NCI-H1092 (cell line): ENCODE measurements at places on chromosomes 1 and 21.
A peak's percentile ranks its signal among the peaks of the same experiment; 100 is the strongest.

DNA sequence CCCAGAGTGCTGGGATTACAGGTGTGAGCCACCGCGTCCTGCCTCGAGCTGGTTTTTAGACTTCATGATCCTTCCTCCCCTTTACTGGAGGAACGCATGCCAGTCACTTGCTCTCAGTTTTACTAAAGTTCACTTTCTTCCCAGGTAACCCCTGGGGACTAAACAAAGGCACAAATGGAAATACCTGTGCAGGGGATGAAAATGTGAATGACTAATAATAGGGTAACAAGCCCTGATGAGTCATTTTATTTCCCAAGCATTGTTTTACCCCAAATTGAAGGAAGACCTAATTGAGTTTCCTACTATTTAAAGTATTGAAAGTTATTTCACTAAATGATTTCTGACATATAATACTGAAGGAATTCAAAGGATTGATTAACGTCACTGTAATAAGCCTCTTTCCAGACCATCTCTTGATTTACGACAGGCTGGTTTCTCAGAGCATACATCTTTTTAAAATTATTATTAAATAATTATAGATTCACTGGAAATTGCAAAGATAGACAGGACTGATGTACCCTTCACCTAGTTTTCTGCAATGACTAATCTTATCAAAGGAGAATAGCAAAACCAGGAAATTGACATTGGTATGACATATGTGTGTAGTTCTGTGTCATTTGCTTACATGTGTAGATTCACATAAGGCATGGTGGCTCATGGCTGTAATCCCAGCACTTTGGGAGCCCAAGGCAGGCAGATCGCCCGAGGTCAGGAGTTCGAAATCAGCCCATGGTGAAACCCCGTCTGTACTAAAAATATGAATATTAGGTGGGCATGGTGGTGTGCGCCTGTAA lies 53.2 kb upstream of the SOD1 start:
- DNase-seq: no peak

- DNase-seq: no peak
These were observed 130.7 kb upstream of the IGSF21 start for GRCh38 chr1:17976854-17977253.

DNA sequence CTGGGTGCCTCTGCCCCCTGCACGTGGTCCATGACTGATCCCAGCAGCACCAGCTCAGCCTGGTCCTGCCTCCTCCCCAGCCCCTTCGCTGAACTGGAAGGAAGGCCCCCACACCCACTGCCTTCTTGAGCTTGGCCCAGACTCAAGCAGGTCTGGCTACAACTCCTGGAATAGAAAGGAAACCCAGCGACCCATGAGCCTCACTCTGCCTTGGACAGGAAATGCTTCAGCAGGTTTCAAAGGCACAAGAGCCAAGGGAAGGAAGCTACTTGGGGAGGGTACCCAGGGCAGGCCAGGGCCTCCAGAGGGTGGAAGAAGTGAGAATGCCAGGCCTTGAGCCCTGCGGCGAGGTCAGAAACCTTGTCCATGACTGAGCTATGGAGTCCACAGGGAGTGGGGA lies 35.9 kb upstream of the RD3 start:
- DNase-seq: no peak

- no peak for DNase-seq
These were observed 1258.8 kb upstream of the B3GALT2 start for GRCh38 chr1:194445244-194445643.

DNA sequence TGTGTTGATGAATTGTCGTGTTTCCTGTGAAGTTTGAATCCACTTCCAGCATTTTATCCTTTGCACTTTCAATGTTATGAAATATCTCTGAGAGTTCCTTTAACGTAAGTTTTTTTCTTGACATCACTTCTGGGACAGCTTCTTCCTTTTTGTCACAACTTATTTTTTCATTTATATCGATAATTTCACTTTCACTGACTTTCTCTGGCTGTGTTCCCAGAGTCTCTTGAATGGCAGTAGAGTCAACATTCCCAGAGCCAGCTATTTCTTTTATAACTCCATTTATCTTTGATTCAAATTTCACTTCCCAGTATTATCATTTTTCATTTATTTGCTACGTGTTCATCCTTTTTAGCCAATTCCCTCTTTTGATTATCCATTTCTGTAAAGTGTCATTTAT lies 256.5 kb downstream of the PAPPA2 start:
- DNase-seq: no peak

DNA sequence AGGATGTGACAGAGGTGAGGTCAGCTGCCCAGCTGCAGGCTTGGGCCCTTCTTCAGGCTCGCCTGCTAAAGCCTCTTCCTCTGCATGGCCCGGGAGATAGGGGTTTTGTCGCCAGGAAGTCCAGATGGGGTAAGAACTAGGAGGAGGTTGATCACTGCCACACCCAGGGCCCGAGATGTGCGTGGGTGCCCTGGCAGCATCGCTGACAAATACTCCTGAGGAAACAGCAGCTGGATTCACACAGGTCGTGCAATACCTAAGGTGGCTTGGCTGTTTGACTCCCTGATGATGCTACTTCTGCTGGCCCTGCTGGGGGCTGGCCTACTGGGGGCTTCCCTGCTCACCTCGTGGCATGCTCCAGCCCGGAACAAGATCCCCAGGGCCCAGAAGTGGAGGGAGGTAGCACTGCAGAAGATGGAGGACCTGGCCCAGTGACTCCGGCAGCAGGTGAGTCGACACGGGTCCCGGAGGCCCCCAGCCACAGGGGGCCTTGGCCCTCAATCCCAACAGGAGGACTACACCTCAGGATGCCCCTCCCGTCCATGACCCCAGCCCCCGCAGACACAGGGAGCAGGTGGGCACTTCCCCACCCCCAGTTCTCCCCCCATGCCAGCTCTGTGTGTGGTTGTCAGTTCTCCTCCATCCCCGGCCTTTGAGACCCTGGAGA lies 29.6 kb downstream of the FAAH start:
- DNase-seq: no peak

DNA sequence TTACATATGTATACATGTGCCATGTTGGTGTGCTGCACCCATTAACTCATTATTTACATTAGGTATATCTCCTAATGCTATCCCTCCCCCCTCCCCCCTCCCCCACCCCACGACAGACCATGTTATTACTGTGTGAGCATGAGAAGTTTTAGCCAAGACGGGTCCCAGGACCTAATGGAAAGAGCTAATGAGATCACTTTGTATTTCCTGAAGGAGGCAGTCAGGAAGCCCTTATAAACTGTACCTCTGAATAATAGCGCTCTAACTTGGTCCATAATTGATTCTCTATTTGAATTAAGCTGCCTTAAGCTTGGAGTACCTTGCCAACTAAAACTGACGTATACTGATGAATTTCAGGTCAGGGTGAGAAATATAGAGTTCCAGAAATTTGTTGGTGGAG lies 4.1 kb upstream of the NEGR1 start:
- no peak for DNase-seq

DNA sequence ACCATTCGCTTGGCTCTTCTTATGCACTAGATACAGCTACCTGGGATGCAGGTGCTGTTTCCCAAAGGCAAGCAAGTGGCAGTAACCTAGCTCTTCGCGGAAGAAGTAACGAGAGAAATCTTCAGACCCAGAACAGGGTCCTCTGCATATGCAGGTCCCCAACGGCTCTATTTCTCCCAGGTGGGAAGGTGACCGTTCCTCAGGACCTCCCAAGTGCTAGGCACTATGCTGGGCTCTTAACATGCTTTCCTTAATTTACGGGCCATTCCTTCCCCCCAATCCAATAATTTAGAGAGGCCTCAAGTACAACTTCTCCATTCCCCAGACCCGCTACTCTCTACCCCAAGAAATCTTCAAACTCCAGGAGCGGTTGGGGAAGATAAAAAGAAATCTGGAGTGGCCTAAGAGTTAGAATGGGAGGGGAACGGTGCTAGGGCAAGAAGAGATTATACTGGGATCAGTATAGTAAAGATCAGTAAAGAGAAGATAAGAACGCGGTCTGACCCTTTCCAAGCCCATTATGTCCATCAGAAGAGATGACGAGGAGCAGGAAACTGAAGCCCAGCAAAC lies 410 bp downstream of the TXNDC12 start:
- DNase-seq: no peak

DNA sequence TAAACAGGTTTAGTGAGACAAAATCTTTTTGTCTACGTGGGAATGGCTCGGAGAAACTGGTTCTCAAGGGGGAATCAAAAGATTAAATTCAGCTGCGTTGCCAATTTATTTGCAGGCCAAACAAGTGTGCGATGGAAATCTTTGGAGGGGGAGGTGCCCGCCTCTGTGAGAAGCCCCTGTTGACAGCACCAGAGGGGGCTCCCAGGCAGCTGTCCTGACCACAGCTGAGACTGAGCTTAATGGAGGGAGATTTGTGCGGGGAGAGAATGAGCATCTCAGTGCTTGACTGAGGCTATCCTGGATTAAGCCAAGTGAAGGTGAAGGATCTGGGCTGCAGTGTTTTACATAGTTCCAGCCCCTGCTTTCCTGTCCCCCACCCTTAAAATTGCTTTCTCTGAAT lies 169.7 kb downstream of the ATG4C start:
- no peak for DNase-seq

DNA sequence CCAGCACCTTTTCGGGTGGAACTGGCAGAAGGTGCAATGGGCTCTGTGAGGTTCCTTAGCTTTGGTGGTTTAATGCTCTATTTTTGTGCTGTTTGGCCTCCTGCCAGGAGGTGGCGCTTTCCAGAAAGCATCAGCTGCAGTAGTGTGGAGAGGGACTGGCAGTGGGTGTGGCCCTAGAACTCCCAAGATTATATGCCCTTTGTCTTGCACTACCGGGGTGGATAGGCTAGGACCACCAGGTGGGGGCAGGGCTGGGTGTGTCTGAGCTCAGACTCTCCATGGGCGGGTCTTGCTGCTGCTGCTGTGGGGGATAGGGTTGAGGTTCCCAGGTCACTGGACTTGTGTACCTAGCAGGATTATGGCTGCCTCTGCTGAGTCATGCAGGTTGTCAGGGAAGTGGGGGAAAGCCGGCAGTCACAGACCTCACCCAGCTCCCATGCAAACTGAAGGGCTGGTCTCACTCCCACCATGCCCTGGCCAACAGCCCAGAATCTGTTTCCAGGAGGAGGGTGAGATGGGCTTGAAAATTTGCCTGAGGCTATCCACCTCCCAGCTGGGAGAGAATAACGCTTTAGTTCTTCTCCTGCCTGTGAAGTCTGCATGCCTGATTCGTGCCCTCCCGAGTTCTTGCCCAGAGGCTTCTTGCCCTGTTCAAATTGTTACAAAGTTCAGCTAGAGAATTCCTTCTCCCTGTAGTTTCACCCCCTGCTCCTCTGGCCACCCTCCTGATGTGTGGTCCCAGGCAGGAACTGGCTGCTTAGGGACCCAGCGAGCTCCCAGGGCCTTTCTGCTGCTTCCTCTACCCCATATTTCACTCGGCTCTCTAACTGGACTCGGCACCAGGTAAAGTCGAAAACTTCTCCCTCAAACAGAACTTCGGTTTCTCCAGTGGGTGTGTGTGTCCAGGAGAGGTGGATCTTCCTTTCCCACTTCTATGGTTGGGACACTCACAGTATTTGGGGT lies 76.5 kb upstream of the BTG3 start:
- DNase-seq: peak; percentile 83

- no peak for DNase-seq
These were observed 116.0 kb downstream of the TOMM20 start for GRCh38 chr1:235012436-235013210.

- no peak for DNase-seq
These were observed 2.0 kb downstream of the PCP4 start for GRCh38 chr21:39869141-39869818.

DNA sequence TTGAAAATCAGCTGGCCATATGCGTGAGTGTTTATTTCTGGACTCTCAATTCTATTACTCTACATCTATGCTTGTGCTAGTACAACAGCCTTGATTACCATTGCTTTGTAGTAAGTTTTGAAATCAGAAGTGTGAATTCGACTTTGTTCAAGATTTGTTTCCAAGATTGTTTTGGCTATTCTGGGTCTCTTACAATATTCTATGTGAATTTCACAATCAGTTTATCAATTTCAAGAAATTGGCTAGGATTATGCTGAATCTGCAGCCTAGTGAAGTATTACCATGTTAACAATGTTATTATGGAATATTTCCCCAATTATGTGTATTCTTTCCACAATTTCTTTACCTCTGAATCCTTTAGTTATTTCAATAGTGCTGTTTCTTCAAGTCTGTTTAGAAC lies 19.5 kb downstream of the SFPQ start:
- no peak for DNase-seq

- no peak for DNase-seq
These were observed 75.2 kb downstream of the OBSCN start for GRCh38 chr1:228283043-228283371.

- DNase-seq: no peak
These were observed 251.5 kb downstream of the PTPRC start for GRCh38 chr1:198890214-198890930.

DNA sequence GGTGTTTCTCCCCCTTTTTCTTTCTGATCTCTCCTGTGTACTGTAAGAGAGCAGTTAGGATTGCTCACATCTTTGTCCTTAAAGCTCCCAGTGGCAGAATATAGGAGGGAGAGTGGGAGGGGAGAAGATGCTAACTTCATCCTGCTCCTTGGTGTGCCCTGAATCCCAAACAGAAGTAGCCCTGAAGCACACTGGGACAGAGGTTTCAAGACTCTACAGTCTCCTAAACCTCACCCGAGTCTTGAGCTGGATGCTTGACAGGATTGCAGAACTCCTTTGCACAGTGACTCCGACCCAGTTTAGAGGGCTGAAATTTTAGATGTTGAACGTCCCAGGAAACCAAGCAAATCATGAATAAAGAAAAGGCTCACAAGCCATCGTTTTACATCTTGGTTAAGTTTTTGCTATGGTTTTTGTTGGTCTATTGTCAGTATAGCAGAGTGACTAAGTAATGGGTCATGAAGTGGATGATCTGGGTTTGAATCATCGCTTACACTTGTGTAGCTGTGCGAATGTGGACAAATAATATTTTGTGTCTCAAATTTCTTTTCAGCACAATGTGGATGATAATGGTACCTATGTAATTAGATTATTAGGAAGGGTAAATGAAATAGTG lies 37.5 kb downstream of the XCL2 start:
- DNase-seq: no peak

DNA sequence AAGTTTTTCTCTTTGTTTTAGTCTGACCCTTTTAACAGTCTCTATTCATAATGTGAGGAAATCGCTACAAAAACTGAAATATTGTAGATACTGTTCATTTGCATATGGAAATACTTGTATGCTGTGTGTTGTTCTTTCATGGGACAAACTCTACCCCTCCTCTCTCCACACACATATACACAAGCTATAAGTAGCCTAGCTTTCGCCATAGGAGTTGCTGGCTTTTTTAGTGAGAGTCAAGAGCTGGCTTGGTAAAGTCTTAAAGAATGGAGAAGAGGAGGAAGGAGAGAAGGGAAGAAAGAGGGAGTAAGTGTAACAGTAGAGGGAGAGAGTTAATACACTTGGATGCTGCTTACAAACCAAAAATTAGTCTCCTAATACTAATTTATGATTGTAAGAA lies 115.6 kb downstream of the RABGAP1L start:
- DNase-seq: no peak

DNA sequence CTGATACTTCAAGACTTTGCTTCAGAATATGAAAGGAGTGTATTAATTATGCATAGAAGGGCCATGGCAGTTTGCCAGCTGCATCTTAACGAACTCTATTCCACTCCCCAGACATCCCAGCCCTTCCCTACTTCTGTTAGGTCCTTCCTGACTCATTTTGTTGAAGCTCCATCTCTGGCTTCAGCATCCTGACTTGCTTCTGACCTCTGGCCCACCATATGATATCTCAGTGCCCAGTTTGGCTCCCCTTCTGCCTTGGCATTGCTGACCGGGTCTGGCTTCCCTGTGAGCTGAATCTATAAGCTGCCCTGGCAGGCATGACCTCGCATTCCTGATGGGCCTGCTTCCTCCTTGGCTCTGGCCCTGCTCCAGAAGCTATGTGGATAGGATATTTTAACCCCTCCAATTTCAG lies 27.6 kb upstream of the ARHGAP29 start:
- no peak for DNase-seq

GRCh38 chr1:217627431-217627830 lies 3.5 kb downstream of the GPATCH2 start:
- no peak for DNase-seq
